ENCODE measurements at places on chromosomes 4 and X. TPM values are rescaled to one million over a fixed set of nuclear protein-coding genes. Genes with fewer than 3 reads are reported as not detected.

The F11 gene
- not detected for total RNA-seq

The GRID2 gene
- total RNA-seq: not detected

The CABS1 gene
- not detected for total RNA-seq

The USP17L10 gene
- not detected for total RNA-seq

The VSIG4 gene
- total RNA-seq: 15.4 TPM
